ENCODE measurements at places on chromosomes 2 and 18.

- DNase-seq, result no peak
Measured at GRCh38 chr18:32730068-32730467, 42.8 kb downstream of the KLHL14 start.

GRCh38 chr2:130883496-130883895 is 46.8 kb downstream of the ARHGEF4 start:
- DNase-seq, result no peak

DNA sequence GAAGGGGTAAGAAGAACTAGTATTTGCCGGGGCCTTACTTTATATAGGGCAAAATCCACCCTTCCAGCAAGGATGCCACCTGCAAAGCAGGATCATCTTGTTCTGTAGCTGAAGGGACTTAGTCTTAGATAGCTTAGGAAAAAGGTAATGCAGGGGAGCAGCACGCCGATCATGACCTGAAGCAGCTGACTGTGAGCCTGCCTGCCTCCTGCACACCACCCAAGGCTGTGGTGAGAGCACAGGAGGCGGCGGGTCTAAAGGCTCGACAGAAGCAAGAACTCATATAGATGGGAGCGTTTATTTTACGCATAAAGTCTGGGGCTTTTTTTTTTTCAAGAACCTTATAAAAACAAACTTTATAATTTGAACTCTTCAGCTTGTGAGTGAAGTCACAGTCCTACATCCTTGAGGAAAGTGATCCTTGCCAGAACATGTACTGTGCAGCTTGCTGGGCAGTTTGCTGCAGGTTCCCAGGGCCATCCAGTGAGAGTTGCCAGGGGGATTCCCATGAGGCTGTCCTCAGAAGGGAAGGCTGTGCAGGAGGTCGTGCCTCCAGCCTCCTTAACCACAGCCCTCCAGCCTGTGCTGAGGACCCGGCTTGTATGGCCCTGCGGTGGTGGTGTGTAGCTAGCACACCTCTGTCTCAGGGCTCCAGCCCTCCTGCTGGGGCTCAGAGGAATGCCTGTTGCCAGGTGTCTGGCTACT is 92.1 kb downstream of the RNF144A start:
- DNase-seq, result no peak

DNA sequence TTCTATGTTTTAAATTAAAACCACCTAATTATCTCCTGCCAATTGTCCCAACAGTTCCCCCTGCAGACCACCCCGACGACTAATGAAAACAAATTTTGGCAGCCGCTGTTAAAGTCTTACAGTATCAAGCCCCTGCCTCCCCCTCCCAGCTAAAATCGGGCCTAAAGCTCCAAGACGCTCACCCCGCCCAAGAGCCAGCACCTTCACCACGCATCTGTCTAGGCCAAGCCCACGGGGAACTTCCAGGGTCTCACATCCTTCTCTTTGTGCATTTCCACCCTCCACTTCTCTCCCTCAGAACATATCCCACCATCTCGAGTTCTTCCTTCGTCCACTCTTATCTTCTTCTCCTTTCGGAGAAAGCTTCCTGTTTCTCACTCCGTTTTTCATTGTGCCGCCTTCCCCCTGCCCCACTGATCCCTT is 445 bp downstream of the PRPF40A start:
- no peak for DNase-seq

GRCh38 chr2:231186325-231186724 is 12.1 kb upstream of the ARMC9 start:
- no peak for DNase-seq

DNA sequence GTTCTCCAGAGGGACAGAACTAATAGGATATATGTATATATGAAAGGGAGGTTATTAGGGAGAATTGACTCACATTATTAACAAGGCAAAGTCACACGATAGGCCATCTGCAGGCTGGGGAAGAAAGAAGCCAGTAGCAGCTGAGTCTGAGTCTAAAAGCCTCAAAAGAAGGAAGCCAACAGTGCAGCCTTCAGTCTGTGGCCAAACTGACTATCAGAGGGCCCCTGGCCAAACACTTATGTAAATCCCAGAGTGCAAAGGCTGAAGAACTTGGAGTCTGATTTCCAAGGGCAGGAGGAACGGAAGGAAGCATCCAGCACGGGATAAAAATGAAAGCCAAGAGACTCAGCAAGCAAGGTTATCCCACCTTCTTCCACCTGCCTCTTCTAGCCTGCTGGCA is 108.0 kb upstream of the LDLRAD4 start:
- no peak for DNase-seq

DNA sequence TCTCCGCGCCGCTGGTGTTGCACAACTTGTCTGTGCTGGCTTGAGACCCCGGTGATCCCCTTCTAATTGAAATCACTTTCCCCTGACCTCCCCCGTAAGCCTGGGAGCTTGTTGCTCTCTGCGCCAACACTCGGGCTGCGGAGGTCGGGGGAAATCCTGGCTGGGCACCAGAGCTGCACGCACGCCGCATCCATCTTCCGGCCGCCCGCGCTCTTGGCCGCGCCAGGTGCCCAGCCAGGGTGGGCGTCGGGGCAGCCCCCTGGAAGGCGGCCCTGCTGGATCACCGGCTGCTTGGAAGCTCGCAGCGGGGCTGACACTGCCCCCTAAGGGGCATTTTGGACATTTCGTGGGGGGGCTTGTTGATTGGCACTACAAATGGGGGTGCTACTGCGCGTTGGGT is 280.3 kb upstream of the SKOR2 start:
- no peak for DNase-seq

- no peak for DNase-seq
Measured at GRCh38 chr2:125643585-125643984, 1012.4 kb upstream of the GYPC start.

All from fibroblast of skin of back (primary cell).